NCI-H524 (cell line): ENCODE measurements at places on chromosomes 7 and 10.
A peak's percentile ranks its signal among the peaks of the same experiment; 100 is the strongest.

GRCh38 chr10:53843736-53844362 lies 957.2 kb downstream of the PCDH15 start:
- no peak for DNase-seq

GRCh38 chr10:78923647-78924318 lies 145.0 kb upstream of the ZMIZ1 start:
- DNase-seq, result no peak

DNA sequence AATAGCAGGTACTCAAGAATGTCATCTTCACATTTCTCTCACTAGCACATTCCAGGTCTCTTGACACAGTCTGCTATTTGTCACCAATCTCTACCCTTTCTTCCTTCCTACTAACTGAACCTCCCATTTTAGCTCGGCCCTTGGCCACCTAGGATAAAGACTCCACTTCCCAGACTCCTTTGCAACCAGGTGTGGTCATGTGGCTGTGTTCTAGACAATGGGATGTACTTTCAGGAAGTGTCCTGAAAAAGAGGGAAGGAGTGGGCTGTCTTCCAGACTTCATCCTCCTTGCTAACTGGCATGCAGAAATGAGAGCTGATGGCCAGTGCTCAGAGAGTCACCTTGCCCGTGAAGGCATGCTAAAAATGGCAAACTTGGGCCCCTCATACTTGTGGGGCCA lies 139.2 kb downstream of the AMPH start:
- DNase-seq, result no peak

- no peak for DNase-seq
Observed at GRCh38 chr7:4931943-4932342, 27.0 kb downstream of the MMD2 start.

GRCh38 chr10:47299611-47300428 lies at the start of gene GDF10:
Gene GDF10, plus strand, starts transcription at chr10:47300197. Its CDS starts 455 bp downstream, at chr10:47300652.
- DNase-seq, result no peak

- no peak for DNase-seq
Observed at GRCh38 chr7:66542528-66543269, 86.0 kb upstream of the KCTD7 start.

DNA sequence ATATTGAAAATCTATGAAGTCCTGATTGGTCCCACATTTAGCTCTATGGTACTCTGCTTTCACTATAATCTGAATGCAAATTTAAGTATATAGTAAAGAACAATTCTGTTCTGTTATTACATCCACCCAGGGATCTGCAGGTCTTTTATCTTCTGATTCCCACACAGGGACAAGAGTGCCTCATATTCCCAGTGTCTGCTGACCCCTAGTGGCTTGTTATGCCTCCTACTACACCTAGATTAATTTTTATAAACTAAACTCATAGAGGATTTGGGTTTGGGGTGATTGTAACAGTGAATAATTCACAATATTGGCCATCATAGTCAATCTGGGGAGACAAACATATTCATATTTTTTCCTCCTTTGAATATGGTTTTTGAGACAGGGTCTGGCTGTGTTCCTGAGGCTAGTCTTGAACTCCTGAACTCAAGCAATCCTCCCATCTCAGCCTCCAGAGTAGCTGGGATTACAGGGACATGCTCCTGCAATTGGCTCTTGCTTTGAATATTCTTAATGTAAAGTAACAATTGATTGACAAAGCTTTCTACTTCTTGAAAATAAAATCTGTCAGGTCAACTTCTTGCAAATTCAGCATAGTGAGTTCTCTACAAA lies 282.1 kb downstream of the KCND2 start:
- DNase-seq, result peak; percentile 30

DNA sequence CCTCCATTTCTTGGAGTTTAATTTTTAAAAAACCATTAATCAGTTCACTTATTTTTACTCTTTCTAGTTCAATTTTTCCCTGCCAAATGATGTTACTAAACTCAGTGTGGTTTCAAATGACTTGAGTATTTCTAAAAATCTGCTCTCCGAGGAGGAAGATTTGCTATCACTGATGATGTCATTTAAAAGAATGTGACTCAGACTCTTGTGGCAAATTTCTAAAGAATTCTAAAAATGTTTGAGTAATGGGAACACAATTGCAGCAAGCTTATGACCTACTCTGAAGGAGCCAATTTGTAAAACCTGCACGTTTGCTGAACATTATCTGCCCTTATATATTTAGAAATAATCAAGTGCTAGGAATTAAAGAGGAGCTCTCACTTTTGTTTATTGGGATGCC lies 88.6 kb downstream of the SPAG6 start:
- DNase-seq, result no peak

DNA sequence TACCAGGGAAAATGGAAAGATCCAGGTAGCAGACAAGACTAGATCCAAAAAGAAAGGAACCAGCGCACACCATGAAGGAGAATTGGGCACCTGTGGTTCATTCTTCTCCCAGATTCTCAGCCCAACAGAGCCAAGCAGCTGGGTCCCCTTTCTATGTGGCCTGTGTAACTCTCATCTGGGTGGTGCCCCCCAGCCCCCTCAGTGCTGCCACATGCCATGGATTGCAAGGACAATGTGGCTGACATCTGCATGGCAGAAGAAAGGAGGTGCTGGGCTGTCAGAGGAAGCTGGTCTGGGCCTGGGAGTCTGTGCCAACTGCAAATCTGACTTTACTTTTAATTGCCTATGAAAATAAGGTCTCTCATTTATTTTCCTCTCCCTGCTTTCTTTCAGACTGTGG lies 21.4 kb downstream of the PRSS2 start:
- no peak for DNase-seq

DNA sequence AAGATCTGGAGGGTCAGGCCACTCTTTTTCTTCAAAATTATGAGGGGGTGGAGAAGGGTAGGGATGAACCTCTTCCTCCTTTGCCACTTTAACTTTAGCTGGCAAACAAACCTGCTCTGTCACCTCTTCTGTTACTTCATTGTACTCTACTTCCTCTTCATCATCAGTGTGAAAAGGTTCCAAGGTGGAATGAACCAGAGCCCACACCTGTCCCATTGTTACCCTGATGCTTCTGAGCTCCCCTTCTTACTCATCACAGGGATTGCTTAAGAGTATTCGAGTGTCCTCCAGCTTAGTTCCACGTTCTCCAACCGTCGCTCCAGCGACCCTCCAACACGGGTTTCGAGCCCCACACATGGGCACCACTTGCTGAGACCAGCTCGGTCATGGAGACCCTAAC lies 5.2 kb downstream of the MRPS24 start:
- no peak for DNase-seq

DNA sequence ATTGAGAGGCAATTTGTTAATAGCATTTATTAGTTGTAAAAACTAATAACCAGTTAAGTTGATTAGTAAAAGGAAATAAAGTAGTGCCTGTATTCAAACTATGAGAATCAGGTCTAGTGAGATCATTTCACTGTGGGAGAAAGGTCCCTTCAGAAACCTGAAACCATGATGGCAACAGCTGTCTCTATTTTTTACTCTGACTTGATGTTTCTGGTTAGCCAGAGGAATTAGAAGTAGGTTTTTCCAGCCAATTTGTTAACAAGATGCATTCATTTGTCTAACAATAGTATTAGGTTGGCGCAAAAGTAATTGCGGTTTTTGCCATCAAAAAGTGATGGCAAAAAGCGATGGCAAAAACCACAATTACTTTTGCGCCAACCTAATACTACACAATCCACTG lies 272.2 kb upstream of the YAE1 start:
- no peak for DNase-seq
